Left hindlimb (tissue), 1 donor: ENCODE measurements at places on chromosomes 5 and 9.

DNA sequence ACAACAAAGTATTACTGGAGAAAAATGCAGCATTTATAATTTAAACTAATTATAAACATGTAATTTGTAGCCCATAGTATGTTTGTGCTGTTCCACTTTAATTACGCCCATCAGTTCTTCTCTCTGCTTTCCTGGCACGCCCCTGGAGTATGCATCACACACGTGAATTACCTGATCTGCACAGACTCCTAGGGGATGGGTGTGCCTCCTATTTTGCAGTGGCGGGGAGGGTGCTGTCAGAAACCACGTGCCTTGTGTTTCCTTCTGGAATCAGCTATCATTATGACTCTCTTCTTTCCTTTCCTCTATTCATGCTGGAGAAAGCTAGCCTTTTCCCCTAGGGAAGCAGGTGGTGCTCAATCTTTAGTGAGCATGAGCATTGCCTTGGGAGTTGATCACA, 43.3 kb downstream of the RPS23 start:
- DNase-seq, result no peak

- DNase-seq, result no peak
Observed at GRCh38 chr9:91060520-91061343, 259.1 kb downstream of the SYK start.

DNA sequence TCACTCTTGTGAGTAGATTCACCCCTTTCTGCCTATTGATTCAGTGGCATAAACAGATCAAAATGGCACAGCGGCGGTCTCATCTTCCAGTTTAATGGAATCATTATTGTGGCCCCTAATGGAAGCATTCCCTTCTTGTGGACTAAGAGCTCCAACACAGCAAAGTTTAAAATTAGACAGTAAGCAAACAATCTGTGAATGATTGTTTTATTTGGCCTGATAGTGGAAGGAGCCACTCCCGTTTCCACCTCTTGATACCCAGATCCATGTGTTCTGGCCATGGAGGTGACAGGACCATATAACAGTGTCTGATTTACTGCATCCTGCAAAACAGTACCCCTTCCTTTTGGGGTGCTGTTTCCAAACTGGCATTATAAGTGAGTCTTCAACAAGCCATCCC, 41.2 kb upstream of the BARX1 start:
- DNase-seq, result no peak

GRCh38 chr5:78109891-78110324, 184.6 kb downstream of the AP3B1 start:
- no peak for DNase-seq

- DNase-seq, result no peak
Observed at GRCh38 chr9:131277287-131277909, 1.1 kb upstream of the FAM78A start.

DNA sequence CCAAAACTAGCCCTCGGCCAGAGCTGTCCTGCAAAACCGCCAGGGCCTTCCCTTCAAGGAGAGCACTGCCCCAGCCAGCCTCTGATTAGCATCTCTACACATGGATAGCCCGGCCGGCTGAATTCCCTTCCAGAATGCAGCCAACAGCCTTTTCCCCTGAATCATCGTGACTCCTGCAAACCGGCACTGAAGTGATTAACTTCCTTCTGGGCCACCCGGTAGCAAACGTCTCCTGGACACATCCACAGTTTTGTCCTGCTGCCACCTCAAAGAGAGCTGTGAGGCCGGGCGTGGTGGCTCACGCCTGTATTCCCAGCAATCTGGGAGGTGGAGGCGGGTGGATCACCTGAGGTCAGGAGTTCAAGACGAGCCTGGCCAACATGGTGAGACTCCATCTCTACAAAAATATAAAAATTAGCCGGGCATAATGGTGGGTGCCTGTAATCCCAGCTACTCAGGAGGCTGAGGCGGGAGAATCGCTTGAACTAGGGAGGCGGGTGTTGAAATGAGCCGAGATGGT, 21.1 kb upstream of the EEIG1 start:
- DNase-seq, result no peak
